Lung (tissue), 17 donors: ENCODE measurements at places on chromosomes 3 and 15. TPM values are rescaled to one million over a fixed set of nuclear protein-coding genes. Genes with fewer than 3 reads are reported as not detected.
A peak's percentile ranks its signal among the peaks of the same experiment; 100 is the strongest.

GRCh38 chr3:105611304-105612192, 244.8 kb downstream of the ALCAM start:
- no peaks in the 10 kb centered on the region for H3K36me3 ChIP-seq
- DNase-seq, result no peak
- no peaks in the 10 kb centered on the region for H3K27me3 ChIP-seq
- H3K4me1 ChIP-seq, result no peaks in the 10 kb centered on the region
- H3K27ac ChIP-seq, result no peak overlapping the region

SLC27A2 gene
- total RNA-seq, result 6.6 TPM

PPARG gene
- total RNA-seq, result 8.3 TPM

GRCh38 chr3:14822670-14823390, 4.1 kb downstream of the FGD5 start:
- peaks cover 12% of the 10 kb centered on the region for H3K36me3 ChIP-seq
- no peak overlapping the region for H3K4me3 ChIP-seq
- no peak for DNase-seq
- peaks cover 4% of the 10 kb centered on the region for H3K4me1 ChIP-seq

MORC1 gene
- not detected for total RNA-seq

GRCh38 chr3:130263708-130264107, 81.8 kb upstream of the COL6A5 start:
- no peak overlapping the region for H3K4me3 ChIP-seq
- H3K27ac ChIP-seq, result no peak overlapping the region
- no peak for DNase-seq
- H3K36me3 ChIP-seq, result no peaks in the 10 kb centered on the region
- H3K4me1 ChIP-seq, result no peaks in the 10 kb centered on the region

TERC gene
- total RNA-seq, result 12.4 TPM

DNA sequence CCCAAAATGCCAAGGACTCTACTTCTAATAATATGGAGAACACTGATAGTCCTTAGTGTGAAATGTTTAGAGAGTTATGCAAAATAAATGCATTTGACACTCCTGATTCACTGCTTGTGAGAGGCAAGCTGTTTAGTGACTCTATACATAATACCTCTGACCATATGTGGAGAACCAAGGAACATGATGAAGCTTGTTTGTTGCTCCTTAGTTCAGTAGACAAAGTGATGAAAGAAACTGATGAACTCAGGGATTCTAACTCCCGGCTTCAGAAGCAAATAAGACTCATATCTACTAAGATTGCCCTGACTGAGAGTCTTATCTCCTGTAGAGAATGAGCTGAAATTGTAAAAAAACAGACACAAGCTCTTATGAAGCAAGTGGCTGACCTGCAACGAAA, 41.3 kb downstream of the PEX5L start:
- H3K27ac ChIP-seq, result no peak overlapping the region
- no peaks in the 10 kb centered on the region for H3K27me3 ChIP-seq
- no peak for DNase-seq
- H3K4me1 ChIP-seq, result no peaks in the 10 kb centered on the region

DNA sequence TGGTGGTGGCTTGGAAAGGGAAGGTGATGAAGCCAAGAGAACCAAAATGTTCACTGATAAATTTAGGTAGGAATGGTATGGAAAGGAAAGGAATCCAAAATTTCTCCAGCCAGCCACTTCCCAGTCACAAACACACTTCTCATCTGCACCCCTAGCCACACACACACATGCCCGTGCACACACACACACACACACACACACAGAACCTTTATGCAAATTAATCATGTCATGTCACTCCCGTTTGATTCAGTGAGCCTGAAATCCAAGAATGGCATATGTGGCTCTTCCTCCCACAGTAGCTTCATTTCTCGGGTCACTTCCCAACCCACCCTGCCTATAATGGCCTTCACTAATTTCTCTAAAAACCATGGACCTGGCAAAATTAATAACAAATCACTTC, 3.1 kb upstream of the HLTF start:
- H3K27ac ChIP-seq, result no peak overlapping the region
- H3K27me3 ChIP-seq, result no peaks in the 10 kb centered on the region
- H3K36me3 ChIP-seq, result peaks cover 2% of the 10 kb centered on the region
- DNase-seq, result no peak
- no peak overlapping the region for H3K4me3 ChIP-seq
- no peaks in the 10 kb centered on the region for H3K4me1 ChIP-seq

GRCh38 chr15:74173380-74174218, at the start of gene ISLR:
TSS of gene ISLR (plus strand) at chr15:74173710. CDS start at chr15:74174859, 1,149 bp downstream.
- no peaks in the 10 kb centered on the region for H3K27me3 ChIP-seq
- peak within 1 kb of the TSS; percentile 14 for H3K27ac ChIP-seq
- H3K4me1 ChIP-seq, result peaks cover 49% of the 10 kb centered on the region
- H3K4me3 ChIP-seq, result no peak within 1 kb of the TSS

DNA sequence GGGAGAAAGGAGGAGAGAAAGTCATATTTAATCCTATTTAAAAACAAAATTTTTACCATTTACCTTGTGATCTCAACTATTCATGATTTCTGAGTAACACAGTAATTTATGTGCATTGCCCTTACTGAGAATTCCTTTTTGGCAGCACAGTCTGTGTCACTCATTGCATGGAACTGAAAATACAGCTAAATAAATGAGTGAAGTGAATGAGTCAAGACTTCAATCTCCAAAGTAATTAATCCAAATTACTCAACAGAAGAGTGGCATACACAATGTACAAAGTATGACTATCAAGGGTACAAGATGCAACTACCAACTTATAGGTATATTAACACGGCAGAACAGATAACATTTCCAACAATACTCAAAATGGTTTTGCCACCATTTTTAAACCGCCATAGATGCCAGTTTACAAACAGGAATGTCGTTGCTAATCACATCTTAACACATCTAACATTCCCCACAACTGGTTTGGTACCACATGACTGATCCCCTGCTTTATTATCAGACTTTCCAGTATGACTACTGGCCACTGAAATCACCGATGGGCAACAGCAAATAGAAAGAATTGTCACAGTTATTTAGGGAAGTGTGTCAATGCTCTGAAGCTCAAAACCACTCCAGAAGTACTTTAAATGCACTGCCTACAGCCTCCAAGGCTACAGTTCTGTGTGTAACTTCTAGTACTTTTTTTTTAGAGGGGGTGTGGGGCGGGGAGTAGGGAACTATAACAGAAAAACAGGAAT, 410.4 kb downstream of the SHQ1 start:
- H3K4me3 ChIP-seq, result no peak overlapping the region
- peaks cover 4% of the 10 kb centered on the region for H3K36me3 ChIP-seq
- H3K27ac ChIP-seq, result no peak overlapping the region
- no peaks in the 10 kb centered on the region for H3K27me3 ChIP-seq
- H3K4me1 ChIP-seq, result no peaks in the 10 kb centered on the region

DNA sequence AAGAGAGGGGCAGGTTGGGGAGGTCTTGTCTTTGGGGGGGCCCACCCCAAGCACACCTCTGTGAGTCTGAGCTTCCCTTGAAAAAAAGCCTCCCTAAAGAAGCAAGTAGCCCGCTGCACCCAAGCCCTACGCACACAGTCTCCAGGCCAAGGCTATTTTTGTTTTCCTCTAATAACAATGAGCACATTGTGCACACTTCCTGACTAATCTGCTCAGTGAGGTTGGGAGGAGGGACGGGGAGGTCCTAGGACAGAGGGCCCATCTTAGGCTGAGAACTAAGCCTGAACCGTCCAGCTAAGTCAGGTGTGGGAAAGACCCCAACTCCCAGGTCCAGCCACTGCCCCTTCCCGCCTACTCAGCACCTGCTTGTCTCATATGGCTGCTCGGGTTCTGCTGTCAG, 87.2 kb downstream of the HMG20A start:
- H3K27ac ChIP-seq, result peak overlapping the region; percentile 95
- H3K4me1 ChIP-seq, result peaks cover 22% of the 10 kb centered on the region
- DNase-seq, result peak; percentile 72
- H3K4me3 ChIP-seq, result no peak overlapping the region

SERPINI2 gene
- total RNA-seq, result 5.2 TPM

GRCh38 chr3:11825301-11825700, 21.4 kb downstream of the TAMM41 start:
- H3K27ac ChIP-seq, result no peak overlapping the region
- H3K4me3 ChIP-seq, result no peak overlapping the region
- no peaks in the 10 kb centered on the region for H3K27me3 ChIP-seq
- H3K36me3 ChIP-seq, result peaks cover 35% of the 10 kb centered on the region
